ENCODE measurements at places on chromosomes 11 and 22.

GRCh38 chr11:104876861-104877431 lies 21.3 kb downstream of the CASP12 start:
- no peak for DNase-seq

DNA sequence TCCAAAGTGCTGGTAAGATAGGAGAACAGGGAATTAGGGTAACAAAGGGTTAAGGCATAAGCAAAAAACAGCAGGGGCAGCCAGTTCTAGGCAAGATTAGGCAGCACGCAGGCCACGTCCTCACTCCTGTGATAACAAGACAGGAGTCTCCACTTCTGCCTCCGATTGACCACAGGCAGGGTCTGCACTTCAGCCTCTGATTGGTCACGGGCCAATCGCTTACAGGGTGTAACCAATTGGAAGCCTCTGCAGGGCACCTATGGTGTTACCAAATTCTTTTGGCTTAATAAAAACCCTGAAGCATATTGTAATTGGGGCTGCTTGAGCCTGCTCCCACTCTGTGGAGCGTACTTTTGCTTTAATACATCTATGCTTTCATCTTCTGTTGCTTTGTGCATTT lies 12.2 kb upstream of the GSTP1 start:
- DNase-seq = no peak

GRCh38 chr22:20009018-20009491 lies 7.6 kb downstream of the ARVCF start:
- no peak for DNase-seq

GRCh38 chr11:2889362-2890273 lies 4.0 kb upstream of the CDKN1C start:
- no peak for DNase-seq

- DNase-seq = peak; percentile 96
Measured at GRCh38 chr11:61887839-61888494, 3.4 kb downstream of the FADS3 start.

DNA sequence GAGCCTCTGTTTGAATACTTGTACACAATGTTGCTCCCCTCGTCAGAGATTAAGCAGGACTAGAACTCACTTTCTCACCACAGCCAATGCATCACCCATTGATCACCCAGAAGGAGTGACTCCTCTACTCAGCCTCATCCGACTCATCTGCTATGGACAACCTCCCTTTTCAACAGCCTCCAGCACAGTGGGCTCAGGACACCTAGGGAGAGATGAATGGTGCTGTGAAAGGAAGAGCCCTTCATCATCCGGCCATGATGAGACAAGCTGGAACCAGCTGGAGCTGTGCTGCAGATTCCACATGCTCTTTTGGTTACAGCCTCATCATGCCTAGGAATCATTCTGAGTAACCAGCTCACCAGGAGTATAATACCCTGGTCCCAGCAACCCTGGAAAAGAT lies 15.5 kb downstream of the C11orf91 start:
- no peak for DNase-seq

- no peak for DNase-seq
Measured at GRCh38 chr22:46031557-46031956, 54.6 kb upstream of the WNT7B start.

GRCh38 chr11:131637469-131638175 lies 267.2 kb downstream of the NTM start:
- DNase-seq = peak; percentile 13

GRCh38 chr11:79265756-79266322 lies 175.0 kb downstream of the TENM4 start:
- no peak for DNase-seq

DNA sequence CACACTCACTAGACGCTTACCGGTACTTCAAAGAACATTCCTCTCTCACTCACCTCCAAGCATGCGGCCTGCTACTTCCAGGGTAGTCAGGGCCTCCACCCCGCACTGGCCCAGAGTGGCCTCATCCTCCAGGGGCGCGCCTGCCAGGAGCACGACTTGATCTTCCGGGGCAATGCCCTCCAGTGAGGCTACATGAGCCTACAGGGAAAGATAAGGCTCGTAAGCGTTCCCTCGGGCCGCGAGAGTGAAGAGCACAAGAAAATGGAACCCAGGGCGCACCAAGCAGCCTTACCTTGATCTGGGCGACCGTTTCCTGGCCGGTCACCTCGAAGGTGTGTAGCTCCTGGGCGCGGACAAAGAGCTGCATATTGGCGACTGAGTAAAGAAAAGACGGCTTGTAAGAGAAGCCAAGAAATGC lies 478 bp downstream of the FAU start:
- DNase-seq = no peak

DNA sequence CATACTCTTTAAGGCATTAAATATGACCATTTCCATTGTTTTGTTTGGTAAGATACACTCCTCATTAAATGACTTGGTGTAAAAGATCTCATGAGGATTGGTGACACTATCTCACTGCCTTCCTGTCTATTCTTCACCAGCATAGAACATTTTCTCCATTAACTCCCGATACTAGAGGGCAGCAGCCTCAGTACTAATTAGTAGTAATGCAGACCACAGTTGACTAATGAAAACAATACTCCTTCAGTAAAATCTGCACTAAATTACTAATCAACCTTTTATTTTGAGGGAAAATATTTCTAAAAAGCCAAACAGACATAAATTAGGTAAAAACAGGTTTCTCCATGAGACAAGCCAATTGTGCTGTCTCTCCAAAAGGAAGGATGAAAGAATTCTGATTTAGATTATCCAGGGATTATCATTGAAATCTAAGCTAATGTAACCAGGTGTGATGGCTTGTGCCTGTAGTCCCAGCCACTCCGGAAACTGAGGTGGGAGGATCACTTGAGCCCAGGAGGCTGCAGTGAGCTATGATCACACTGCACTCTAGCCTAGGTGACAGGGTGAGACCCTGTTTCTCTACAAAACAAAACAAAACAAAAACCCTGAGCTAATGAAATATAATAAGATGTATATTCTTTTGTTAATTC lies 9.4 kb downstream of the PGM2L1 start:
- DNase-seq = peak; percentile 66

DNA sequence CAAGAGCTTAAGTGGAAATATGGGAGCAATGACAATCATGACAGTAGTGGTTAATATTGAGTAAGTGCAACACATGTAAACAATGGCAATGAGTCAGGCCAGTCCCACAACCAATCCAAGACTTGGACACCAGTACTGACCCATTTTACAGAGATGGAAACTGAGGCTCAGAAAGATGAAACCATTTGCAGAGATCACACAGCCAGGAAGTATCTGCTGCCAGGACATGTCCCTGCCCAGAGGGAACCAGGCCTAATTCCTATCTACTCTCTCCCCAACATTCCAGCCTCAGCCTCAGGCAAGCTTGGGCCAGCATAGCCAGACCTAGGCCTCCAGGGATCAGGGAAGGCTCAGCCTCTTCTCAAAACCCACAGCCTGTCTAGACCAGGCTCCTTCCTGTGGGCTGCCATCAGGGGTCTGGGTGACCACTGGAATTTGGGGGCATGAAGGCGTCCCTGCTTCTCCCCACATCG lies 395.1 kb downstream of the MN1 start:
- no peak for DNase-seq

DNA sequence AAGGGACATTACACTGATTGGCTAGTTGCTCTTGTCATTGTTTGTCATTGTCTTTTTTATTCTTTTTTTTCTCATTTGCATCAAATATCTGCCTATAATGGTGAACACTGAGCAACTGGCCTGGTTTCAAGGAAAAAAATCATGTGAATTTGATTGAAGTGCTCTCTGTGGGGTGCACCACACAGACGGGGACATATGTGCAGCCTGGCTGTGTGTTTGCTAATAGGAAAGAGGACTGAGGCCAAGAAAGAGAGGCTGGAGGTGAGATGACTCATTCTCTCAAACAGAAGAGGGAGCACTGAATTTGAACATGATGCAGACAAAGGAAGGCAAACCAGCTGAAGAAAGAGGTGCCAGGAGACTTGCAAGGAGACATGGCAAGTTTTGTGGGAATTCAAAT lies 684.9 kb upstream of the CCDC90B start:
- DNase-seq = peak; percentile 34

GRCh38 chr11:134915212-134915611 lies 503.2 kb upstream of the B3GAT1 start:
- DNase-seq = peak; percentile 2

Data from A172 (cell line).